Caudate nucleus (tissue), 63 donors: ENCODE measurements at places on chromosomes 1 and 21.

DNA sequence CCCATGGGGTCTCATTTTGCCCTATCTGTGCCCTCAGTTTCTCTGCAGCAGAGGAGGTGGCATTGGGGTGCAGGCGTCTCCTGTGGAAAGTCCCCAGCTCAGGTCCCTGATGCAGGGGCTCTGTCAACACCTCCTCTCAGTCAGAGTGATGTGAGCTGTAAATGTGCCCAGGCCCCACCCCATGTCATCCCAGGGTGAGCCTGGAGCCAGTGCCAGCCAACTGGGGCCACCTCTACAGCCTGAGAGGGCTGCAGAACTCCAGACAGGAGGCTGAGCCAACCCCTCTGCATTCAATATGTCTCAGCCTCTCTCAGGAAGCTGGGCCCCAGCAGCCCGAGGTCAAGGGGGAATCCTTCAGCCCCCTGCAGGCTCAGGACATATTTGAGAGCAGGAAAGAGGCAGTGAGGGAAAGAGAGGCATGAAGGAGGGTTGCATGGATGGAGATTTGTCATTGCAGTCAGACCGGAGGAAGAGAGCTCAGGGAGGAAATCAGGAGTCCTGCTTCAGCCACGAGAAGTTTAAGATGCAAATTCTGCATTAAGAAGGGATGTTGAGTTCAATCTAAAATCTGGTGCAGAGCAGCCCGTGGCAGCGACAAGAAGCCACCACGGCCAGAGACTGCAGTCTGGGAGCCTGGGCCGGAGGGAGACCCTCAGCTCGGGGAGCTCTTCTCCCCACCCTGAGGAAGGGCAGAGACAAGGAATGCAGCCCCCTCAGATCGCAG is 288.2 kb upstream of the VAMP3 start:
- DNase-seq, result no peak

DNA sequence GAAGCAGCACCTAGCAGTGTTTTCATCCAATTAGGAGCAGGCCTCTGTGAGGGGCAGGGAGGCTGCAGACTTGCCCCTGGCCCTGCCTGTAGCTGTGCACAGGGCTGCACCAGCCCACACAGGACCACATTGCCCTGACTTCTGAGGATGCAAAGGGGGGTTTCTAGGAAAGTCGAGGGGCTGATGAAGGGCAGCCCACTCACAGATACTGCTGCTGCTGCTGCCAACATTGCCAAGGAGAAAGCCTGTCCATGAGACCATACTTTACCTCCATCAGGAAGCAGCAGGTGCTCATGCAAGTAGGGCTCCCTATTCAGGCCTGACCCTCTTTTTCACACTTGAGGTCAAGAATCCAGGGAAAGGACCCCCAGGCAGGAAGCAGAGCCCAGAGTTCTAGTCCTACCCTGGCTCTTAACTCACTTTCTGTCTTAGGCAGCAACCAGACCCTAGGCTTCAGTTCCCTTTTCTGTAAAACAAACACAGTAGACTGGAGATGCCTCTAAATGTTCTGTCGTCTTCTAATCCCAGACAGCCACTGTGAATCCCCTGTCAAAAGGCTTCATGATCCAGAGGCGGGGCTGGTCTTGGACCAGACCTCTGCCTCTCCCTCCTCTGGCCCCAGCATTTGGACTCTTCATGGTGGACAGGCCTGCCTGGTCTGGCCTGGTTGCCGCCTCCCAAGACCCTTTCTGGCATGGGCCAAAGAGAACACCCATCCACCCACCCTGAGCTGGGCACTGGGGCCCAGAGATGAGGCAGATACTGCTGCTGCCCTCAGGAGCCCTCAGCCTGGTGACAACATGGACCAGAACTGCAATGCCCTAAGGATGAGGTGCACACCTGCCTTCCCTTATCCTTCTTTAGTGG is 120.2 kb downstream of the GLIS1 start:
- DNase-seq, result no peak

DNA sequence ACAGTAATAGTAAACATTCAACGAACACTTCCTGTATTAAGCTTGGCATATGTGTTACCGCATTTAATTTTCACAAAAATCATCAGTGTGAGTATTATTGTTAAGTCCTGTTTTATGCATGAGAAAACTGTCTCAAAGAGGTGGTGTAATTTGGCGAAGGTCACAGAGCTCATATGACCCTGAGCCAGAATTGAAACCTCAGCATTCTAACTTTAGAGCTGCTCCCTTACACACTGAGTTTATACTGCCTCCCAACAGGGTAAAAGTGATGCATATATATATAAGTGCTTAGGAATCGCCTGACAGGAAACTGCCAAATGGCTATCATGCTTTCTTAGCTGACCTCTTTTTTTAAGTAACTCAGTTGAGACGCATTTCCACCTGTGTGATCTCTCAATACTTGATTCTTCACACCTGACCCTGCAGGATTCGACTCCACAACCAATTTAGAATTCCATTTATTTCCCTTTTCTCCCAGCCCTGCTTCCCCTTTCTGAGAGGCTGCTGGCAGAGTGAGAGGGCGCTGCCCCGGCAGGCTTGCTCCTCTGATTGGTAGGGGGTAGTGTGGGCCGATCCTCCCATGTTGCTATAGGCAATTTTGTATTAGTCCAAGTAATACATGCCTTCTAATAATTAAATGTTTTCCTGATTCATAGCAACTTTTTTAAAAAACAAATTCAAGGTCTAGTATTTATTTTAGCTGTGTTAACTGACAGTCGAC is 40.5 kb downstream of the ZBTB40 start:
- DNase-seq, result no peak

GRCh38 chr1:208476846-208477170 is 232.6 kb upstream of the PLXNA2 start:
- DNase-seq, result no peak

GRCh38 chr1:37808369-37809319 is 636 bp upstream of the YRDC start:
- DNase-seq, result peak; percentile 87
